ENCODE measurements at places on chromosomes 2 and 18.

GRCh38 chr2:220707261-220707660 lies 864.8 kb downstream of the EPHA4 start:
- no peak for DNase-seq

- DNase-seq, result no peak
Observed at GRCh38 chr18:24071779-24072178, 57.2 kb downstream of the TTC39C start.

DNA sequence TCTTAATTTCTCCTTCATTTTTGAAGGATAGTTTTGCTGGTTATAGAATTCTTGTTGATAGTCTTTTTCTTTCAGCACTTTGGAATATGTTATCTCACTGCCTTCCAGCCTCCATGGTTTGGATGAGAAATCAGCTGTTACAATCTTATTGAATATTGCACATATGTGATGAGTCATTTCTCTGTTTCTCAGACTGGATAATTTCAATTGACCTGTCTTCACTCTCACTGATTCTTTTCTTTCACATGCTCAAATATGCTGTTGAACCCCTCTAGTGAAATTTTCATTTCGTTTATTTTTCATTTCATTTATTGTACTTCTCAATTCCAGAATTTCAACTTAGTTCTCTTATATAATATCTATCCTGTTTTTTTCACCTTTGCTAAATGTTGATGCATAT lies 22.2 kb downstream of the PDK1 start:
- no peak for DNase-seq

- peak; percentile 57 for DNase-seq
Observed at GRCh38 chr2:104733226-104733943, 120.5 kb upstream of the POU3F3 start.

DNA sequence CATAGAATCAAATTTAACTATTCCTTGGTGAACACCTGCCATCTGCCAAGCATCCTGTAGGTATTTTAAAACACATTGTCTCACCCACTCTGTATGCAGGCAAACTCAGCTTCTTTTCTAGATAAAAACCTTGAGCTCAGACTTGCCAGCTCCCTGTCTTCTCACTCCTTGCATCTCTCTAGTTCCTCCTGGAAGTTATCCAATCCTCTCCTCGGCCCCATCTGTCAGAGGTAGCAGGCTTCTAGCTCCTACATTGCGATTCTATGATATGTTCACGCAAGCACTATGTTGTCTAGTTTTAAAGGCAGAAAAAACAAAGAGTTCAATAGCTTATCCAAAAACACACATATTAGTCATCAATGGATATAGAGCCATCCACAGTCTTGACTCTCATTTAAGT lies 67.0 kb upstream of the APCDD1 start:
- no peak for DNase-seq

DNA sequence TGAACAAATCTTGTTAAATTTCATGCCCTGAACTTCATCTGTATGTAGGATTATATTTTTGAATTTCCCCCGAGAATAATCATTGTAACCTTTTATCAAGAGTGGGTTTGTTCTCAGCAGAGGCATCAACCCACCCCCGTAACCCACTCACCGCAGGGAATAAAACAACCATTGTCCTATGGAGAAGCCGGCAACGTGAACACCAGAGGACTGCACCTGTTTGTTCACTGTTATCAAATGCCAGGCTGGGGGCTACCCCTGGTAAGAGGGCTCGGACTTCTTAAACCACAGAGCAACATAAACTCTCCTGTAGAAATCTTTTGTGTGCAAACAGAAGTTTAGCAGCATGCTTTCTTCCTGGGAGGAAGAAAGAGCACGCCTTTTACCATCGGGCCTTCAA lies 610.4 kb downstream of the ERBB4 start:
- no peak for DNase-seq

GRCh38 chr2:207873794-207874193 lies 104.1 kb upstream of the FZD5 start:
- no peak for DNase-seq

DNA sequence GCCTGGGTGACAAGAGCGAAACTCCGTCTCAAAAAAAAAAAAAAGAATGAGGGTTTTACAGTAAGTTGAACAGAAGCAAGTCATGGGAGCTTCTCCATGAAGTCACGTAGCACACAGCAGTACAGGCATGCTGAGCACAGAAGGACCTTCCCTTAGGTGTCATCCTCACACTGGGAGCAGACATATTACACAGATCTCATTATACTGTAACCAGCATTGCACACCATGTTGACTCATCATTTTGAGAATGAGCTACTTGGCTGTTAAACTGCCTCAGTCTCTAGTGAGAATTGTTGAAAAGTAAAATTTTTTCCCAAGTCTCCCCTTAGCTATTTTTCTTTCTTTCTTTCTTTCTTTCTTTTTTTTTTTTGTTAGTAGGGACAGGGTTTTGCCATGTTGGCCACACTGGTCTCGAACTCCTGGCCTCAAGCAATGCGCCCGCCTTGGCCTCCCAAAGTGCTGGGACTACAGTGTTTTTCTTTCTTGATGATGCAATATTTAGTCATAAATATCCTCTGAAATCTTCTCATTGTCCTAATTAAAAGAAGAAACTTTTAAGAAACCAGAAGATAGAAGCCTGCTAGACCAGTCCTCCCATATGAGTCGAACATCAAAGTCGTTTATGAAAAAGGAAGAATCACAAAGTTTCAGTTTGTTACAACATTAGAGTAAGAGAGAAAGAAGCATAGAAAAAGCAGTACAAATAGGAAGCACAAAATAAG lies 37.9 kb upstream of the PPP1CB start:
- no peak for DNase-seq

- DNase-seq, result no peak
Observed at GRCh38 chr2:238905644-238906043, 57.8 kb downstream of the TWIST2 start.

DNA sequence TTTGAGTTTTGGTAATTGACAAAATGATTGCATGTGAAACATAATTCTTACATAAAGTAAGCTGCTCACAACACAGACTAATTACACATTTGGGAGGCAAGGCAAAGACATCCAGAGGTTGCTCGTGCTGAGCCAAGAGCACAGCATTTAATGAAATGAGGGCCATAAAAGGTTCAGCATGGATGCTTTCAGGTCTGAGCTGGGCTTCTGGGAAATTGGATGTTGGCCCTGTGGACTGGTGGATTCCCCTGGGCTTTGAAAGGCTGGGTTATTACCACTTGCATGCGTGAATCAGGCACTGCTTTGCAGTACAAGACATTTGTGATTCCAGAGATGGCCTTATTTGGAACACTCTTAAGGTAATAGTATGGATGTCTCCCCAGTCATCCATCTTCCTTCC lies 533.5 kb upstream of the NRP2 start:
- no peak for DNase-seq

- DNase-seq, result no peak
Observed at GRCh38 chr2:239905306-239905705, 119.8 kb downstream of the NDUFA10 start.

DNA sequence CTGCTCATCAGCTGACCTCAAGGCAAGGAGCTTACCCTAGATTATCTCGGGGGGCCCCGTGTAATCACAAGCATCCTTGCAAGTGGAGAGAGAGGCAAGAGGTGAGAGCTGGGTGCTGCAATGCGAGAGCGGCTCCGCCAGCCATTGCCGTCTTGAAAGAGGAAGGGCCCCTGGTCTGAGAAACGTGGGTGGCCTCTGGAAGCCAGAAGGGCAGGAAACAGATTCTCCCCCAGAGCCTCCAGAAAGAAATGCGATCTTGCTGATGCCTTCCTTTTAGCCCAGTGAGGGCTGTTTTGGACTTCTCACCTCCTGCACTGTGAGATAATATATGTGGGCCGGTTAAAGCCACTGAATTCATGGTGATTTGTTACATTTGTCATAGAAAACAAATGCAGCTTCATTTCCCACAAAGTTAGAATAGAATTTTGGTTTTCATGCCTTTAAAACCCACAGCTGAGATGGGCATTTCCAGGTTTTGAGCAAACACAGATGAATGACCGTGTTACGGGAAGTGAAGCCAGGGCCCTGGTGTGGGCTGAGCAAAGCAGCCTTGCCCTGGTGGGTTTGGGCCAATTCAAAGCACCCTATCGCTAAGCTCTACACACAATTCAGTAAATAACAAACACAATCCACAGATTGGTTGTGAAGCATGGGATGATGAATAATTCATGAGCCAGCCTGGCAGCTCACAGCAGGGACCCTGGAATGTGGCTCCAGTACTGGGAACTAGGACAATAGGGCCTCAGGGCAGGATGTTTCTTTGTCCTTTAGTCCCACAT lies 319.9 kb upstream of the HS6ST1 start:
- DNase-seq, result peak; percentile 96

- DNase-seq, result no peak
Observed at GRCh38 chr18:27497246-27497645, 312.1 kb upstream of the CHST9 start.

DNA sequence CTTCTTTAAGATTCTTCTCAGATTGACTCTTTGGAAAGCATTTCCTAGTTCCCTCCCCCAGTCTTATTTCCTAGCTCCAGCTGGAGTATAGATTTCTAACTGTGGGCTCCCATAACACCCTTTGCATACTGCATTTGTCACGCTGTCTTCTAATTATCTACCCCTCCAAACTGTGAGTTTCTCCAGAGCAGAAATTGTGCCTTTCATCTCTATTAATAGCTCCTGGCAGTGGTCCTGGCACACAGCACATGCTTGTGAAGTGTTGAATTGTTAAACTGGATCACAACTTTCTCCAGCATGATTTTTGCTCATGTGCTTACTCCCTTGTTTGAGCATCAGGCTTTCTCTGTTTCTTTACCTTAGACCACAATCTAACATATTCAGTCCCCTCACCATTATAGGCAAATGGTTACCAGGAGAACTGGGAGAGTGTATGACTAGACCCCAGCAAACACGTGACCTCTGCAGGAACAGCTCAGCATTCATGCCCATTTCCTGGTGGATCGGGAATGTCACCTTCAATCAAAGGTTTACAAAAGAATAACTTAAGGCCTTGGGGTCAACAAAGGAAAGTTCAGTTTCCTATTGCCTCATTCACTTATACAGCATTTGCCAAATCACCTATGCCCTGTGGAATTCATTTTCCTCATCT lies 175.7 kb upstream of the TANK start:
- DNase-seq, result no peak

- DNase-seq, result no peak
Observed at GRCh38 chr2:228599781-228600180, 418.3 kb upstream of the SPHKAP start.

GRCh38 chr2:120177001-120177621 lies 46.1 kb downstream of the TMEM185B start:
- no peak for DNase-seq

DNA sequence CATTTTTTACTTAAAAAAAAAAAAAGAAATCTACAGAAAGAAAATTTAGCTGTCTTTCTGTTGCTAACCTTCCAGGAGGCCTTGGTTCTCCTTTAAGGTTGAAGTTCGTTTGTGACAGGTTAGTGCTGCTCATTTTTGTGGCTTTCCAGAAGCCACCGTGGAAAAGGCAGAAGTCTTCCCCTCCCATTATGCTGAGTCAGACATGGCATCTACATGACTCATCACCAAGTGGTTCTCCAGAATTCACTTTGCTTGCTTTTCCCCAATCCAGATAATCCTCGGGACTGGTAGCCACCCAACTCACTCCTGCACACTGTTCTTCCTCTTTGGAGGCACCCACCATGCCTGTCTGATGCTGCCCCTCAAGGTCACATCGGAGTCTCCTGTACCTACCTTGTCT lies 228.7 kb downstream of the PIK3C3 start:
- DNase-seq, result no peak

- no peak for DNase-seq
Observed at GRCh38 chr2:236623816-236624215, 54.2 kb downstream of the ACKR3 start.
